Stimulated activated CD8-positive, alpha-beta memory T cell treated with anti-CD3 and anti-CD28 coated beads, Interleukin-7, amount 100 ng/mL, for 24 hours (primary cell): ENCODE measurements at places on chromosomes 2 and 18.

DNA sequence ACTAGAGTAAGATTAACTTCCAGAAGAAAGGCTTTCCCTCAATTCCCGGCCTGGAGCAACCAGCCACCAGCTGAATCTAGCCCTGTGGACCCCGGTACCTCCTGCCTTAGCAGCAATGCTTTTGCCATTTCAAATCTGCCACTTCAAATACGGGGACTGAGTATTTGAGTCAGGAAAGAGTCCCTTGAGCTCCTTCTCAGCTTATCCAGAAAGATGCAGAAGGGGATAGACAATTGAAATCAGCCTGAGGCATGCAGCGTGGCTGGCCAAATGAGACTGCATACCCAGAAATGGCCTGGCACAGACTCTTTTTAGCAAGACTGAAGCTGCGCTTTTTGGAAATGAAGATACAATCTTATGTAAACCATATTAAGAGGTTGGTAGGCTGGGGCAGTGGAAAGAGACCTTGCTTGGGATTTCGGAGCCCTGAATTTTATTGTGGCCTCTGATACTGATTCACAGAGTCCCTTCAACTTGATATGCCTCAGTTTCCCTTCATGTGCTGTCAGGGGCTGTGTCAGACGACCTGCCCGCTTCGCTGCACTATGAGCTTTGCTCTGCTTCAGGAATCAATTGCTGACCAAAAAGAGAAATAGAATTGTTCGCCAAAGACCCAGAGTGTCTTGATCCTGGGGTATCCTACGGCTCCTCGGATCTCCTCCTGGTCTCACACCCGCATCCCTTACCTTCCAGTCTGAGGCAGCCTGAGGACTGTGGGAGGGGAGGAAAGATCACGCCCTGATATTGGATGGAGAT, 1.0 kb downstream of the MATN3 start:
- no peak for DNase-seq

- no peak for DNase-seq
Measured at GRCh38 chr2:139217641-139218040, 437.5 kb upstream of the NXPH2 start.

GRCh38 chr2:8426550-8426949, 255.3 kb upstream of the ID2 start:
- DNase-seq = no peak

- no peak for DNase-seq
Measured at GRCh38 chr2:43309935-43310334, 83.5 kb upstream of the ZFP36L2 start.

DNA sequence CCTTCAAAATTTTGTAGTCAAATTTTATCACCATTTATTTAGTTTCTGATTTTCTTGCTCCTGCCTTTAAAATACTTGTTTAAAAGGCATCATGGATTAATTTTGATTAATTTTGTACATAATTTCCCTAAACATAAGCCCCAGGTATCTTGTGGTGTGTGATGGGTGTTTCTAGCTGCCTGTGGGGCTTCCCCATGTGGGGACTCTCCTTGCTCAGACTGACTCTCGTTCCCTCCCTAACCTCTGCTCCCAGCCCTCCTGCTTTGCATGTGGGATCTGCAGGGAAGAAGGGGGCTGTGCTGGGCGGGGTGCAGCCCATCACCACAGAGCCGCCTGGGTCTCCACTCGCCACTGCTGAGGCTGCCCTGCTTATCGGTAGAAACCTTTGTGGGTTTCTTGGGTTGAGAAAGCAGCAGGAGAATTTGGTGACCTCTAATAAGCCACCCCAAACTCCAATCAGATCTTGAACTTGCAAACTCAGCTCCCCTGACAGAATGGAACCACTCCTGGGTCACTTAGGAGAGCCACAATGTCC, 72.5 kb downstream of the MRPS9 start:
- no peak for DNase-seq

DNA sequence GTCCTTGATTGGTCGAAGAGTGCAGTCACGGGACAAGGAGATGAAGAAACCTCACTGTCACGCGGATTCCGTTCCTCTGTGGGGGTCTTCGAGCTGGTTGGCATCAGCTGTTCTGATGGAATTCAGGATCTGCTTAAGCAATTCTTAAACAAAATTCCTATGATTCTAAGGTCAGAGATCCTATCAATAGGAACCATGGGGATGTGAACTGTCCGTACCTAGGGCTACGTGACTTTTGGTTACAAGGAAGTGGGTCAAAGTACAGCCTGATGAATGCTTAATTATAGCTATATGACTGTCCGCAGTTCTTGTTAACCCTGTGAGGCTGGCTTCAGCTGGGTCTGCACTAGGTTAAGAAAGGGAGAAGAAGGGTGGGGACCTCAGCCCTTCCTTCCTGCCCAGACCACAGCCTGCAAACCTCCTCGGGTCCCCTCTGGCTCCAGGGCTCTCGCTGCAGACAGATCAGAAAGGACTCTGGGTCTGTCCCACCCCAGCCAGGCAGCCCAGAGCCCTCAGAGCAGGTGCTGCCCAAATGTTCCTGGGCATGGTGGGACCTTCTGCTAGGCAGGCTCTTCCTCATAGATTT, 44.2 kb upstream of the TAF1B start:
- no peak for DNase-seq

DNA sequence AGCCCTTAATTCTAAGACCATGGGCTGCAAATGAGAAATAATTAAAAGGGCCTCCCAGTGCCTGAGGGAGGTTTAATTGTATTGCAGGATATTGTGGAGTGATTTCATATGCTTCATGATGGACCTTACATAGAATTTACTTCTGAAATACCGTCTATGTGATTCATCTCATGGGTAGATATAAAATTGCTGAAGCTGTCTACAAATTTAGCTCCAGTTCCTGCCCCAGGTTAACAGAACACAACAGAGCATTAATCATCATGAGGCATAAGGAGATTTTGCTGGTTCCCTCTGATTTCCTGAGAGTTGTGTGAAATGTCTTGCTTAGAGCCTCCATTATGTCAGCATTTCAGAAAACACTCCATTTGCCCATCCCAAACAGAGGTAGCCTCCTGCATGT, 770 bp downstream of the UPP2 start:
- no peak for DNase-seq
